RCC 7860 (cell line): ENCODE measurements at places on chromosomes 2 and 18.

GRCh38 chr2:47796090-47796697 lies 13.2 kb downstream of the MSH6 start:
- no peak for DNase-seq

- DNase-seq: no peak
These were observed 818 bp upstream of the IKZF2 start for GRCh38 chr2:213152065-213152794.

DNA sequence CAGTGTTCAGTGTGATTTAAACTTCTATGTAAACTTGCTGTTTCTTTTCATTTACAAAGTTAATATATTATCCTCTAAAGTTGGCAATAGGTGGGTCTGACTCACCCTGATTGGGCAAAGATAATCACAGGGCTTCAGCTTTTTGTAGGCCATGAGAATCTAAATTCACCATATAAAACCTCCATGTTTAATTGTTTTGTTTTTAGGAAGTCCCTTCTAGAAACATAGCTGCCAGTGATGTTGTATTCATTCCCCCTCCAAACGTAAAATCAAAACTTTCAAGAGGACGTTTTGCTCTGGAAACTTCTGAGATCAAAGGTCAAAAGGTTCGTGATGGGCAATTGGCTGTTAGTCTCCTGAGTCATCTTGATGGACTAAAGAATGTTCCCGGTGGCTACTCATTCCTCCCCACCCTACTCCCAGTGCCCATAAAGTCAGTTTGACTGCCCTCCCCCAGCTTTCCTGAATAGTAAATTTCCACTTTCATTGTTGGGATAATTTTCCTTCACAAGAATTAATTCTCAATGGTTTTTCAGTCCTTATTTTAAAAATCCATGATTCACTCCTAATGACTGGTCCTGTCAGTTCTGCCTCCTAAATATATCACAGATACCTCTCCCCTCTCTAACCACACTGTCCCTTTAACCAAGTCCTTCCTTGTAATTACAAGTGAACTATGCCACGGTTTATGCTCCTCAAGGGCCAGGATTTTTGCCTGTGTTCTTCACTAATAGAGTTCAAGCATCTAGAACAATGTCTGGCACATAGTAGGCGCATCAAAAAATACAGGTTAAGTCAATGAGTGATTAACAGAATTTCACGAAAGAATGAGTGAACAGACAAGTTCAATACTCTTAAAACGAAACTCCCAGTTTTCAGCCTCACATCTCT lies 164.4 kb upstream of the VRK2 start:
- DNase-seq: peak; percentile 89

DNA sequence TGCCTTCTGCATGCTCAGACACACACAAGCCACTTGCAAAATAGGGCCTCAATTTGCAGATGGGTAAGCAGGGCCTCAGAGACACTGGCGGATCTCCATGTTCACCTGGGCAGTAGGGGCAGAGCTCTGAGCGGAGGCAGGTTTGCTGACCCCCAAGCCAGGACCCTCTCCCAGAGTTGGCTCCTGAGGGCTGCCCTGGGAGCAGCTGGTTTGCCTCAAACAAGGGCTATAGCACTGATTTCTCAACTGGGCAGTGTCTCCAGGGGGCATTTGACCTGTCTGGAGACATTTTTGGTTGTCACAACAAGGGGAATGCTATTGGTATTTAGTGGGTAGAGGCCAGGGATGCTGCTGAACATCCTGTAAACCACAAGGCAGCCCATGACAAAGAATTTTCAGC lies 11.6 kb downstream of the GLI2 start:
- no peak for DNase-seq

GRCh38 chr2:111121828-111122630 lies 1.3 kb downstream of the BCL2L11 start:
- peak; percentile 69 for DNase-seq

- no peak for DNase-seq
These were observed 396.4 kb downstream of the LNPK start for GRCh38 chr2:175605640-175606009.

DNA sequence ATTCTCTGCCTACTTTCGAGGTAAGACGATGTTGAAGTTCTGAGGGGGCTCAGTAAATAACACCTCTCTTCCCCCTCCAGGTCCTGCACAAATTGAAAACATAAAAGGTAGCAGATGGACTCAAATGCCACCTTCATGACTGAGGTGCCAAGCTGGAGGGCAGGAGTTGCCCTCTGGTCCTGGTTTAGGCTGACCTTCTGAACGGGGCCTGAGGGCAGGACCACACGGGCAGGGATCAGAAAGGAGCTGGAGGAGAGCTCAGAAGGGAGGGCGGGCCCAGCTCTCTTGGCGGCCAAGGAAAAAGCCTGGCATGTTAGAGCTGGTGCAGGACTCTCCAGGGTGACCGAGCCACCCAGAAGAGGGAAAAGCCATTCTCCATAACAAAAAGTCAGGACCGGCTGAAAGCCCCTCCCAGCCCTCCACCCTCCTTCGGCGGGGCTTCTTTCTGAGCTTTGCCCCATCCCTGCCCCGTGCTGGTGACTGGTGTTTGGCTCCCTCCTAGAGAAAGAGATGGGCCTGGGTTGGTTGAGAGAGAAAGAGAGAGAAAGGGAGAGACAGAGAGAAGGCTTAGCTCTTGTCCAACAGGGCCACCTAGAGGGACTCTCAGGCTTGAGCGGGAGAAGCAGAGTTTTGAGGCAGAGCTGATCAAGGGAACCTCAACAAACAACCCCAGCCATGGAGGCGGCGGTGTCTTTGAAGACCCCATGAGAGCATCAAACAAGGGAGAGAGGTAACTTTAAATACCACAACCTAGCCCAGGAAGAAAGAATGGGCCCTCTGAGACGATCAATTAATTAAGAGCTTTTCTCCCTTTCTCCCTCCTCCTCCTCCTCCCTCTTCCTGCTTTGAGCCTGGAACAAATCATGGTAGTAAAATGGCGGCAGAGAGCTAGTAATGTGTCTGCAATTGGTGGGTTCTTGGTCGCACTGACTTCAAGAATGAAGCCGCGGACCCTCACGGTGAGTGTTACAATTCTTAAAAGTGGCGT lies 50.8 kb downstream of the WIPF1 start:
- no peak for DNase-seq

DNA sequence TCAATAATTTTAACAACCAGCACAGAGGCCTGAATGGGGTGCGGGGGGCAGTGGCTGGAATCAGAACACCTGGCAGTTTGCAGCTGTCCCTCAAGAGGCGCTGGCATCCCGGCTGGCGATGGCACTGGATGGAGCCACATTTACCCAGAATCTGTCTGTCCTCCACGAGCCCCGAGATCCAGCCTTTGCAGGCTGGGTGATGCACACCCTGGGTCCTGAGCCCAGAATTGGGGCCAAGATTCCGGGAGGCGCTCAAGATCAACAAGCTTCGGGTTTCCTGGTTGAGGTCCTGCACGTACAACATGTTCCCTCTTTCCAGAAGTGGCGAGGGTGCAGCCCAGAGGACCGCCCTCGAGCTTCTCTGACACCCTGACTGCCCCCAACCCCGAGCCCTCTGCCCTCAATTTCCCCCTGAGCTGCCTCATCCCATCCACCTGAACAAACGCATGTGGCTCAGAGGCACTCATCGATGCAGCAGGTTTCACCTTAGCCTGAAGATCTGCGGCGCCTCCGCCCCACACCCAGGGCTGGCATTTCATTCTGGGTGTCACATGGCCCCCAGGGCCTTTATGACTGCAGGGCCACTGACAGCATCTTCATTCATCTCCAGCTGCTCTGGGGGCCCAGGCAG lies 97.5 kb downstream of the TFCP2L1 start:
- no peak for DNase-seq

DNA sequence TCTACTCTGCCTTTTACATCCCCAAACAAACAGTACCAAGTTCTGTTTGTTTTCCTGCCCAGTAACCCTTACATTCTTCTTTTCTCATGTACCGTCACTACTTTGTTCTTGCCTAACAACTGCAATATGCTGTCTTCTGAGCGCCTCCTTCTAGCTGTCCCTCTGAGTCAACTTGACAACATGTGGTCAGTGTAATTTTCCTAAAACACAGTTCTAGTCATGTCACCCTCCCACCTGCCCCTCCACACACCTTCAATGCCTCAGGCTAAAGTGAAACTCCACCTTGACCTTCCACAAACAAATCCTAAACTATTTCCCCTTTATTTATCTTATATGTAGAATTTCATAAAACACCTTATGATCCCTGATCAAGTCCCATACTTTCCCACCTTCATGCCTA lies 124.6 kb upstream of the CD302 start:
- DNase-seq: no peak

DNA sequence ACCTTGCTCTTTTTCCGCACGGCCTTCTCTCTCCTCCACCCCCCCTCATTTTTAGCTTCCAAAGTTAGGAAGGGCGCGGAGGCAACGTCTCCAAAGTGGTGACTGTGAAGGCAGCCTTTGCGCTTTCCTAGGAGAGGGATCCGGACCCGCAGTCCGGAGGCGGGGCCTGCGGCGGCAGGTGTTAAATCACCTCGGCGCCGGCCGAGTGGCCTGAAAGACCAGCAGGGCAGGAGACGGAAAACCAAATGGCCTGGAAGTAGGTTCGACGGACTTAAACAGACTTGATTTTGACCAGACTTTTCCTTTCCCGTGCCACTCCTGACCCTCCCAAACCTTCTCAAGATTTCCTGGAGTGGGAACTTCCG lies 615 bp downstream of the GORASP2 start:
- DNase-seq: peak; percentile 8

- DNase-seq: no peak
These were observed 39.0 kb downstream of the KANSL1L start for GRCh38 chr2:210132239-210132638.

GRCh38 chr2:208556983-208557484 lies 150.4 kb downstream of the PTH2R start:
- no peak for DNase-seq

- DNase-seq: no peak
These were observed 18.7 kb upstream of the ADAM17 start for GRCh38 chr2:9574331-9574730.

- DNase-seq: no peak
These were observed 60.6 kb downstream of the CCNT2 start for GRCh38 chr2:134979221-134979620.

- no peak for DNase-seq
These were observed 328.2 kb upstream of the MEX3C start for GRCh38 chr18:51525453-51526225.

GRCh38 chr2:72887032-72887739 lies at the start of gene SPR:
TSS of gene SPR (plus strand) at chr2:72887408. CDS start at chr2:72887433, 25 bp downstream.
- DNase-seq: peak; percentile 62

DNA sequence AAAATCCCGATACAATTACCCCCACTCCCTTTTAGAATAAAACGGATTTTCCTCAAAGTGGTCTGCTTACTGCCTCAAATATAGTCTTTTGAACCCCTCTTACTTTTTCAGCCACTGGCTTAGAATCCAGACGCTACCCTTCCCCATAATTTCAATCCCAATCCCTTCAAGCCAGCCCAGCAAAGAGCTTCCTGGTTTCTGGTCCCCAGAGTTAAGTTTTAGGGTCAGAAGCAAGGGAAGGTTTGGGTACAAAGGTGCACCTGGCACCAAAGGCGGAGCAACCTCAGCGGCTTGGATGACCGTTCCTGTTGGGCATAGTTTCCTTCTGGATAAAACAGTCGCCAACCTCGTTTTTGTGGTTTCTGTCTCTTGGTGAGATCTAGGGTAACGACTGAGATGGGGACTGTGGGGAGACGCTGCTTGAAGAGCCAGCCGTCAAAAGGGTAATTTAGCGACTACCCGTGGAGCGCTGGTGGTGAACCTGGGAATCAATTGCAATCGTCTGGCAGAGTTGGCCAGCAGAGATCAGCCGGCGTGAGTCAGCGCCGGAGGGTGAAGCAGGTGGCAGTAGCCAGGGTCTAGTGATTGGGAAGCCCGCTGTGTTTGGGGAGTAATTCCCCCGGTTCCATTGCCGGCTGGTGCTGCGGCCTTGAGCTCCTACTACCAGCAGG lies 1.6 kb downstream of the FEV start:
- DNase-seq: no peak

DNA sequence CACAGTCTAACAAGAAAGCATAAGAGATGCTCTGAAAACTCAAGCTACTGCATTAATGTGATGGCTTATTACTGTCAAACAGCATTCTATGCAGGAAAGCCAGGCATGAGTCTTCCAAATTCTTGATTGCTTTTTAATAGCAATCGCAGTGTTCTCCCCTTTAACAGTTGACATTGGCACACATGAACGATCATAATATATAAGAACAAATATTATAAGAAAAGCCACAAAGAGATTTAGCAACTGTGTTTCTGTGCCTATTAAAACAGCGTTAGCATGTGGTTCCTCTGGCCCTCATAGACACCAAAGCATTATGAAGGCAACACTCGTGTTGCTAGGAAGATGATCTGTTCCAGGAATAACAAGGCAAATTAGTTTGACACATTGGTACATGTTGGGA lies 245.0 kb downstream of the ACKR3 start:
- DNase-seq: no peak

DNA sequence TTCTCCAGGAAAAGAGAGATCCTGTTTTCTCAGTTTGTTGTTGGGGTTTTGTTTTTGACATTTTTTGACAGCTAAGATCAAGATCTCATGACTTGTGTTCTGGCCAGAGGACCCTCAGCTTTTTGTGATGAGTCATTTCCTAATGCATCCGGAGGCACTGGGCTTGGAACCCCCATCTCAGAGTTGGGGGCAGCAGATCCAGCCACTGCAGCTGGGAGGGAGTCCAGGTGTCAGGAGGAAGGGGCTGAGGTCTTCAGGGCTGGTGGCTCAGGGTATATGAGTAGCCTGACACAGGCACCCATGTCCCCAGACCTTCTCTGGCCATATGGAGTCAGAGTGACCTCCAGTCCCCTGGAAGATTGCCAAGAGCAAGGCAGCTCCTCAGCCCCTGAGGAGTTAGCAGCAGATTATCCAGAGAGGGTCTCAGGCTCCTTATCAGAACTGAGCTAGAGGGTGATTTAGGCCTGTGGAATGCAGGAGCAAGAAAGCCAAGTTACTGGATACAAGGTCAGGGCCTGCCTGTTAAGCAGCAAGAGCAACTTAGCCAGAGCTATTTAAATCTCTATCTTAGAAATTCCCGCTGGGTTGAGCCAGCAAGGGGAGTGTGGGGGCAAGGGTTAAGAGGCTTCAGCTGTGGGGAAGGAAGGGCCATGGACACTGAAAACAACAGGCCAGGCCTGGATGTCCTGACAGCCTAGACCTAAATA lies 62.4 kb downstream of the TANC1 start:
- peak; percentile 91 for DNase-seq

DNA sequence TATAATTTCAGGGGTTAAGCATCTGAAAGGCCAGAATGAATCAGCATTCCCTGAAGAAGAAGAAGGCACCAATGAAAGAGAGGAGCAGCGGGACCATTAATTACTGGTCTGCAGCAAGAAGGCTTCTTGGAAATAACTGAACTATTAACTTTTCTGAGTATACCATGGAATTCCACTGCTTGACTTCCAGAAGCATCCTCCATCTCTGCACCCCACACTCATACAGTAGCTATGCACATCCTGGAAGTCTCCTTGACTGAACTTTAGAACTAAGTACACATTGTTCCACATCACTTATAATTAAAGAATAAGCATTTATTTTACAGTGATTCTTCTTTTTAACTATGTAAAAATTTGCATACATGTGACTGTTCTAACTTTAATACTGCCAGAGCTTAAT lies 131.5 kb downstream of the PPP1R1C start:
- DNase-seq: no peak
